ENCODE measurements at places on chromosomes 12 and 14.
A peak's percentile ranks its signal among the peaks of the same experiment; 100 is the strongest.

DNA sequence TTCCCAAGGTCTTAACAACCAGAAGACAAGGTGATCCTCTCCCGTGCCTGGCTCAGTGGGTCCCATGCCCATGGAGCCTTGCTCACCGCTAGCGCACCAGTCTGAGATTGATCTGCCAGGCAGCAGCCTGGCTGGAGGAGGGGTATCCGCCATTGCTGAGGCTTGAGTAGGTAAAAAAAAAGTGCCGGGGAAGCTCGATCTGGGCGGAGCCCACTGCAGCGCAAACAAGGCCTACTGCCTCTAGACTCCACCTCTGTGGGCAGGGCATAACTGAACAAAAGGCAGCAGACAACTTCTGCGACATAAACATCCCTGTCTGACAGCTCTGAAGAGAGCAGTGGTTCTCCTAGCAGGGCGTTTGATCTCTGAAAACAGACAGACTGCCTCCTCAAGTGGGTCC is 104.0 kb downstream of the C14orf39 start:
- DNase-seq = no peak

DNA sequence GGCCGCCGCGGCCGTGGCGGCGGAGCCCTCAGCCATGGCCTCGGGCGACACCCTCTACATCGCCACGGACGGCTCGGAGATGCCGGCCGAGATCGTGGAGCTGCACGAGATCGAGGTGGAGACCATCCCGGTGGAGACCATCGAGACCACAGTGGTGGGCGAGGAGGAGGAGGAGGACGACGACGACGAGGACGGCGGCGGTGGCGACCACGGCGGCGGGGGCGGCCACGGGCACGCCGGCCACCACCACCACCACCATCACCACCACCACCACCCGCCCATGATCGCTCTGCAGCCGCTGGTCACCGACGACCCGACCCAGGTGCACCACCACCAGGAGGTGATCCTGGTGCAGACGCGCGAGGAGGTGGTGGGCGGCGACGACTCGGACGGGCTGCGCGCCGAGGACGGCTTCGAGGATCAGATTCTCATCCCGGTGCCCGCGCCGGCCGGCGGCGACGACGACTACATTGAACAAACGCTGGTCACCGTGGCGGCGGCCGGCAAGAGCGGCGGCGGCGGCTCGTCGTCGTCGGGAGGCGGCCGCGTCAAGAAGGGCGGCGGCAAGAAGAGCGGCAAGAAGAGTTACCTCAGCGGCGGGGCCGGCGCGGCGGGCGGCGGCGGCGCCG is 381 bp downstream of the YY1 start:
- peak; percentile 13 for DNase-seq

DNA sequence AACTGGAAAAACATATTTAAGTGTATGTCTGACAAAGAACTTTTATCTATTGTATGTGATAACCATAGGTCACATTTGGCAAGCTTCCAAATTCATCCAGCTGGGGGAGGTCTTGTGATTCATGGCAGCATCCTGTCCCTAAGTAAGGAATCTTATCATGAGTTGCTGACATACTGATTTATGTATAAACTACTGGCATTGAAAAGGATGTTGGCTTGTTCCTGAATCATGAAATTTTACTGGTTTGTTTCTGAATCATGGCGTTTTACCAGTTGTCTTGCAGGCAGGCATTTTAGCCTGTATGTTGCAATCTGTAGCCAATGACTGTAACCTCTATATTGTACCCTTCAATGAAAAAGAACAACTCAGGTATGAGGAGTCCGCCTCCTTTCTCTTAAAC is 244.8 kb downstream of the IPO8 start:
- DNase-seq = no peak

DNA sequence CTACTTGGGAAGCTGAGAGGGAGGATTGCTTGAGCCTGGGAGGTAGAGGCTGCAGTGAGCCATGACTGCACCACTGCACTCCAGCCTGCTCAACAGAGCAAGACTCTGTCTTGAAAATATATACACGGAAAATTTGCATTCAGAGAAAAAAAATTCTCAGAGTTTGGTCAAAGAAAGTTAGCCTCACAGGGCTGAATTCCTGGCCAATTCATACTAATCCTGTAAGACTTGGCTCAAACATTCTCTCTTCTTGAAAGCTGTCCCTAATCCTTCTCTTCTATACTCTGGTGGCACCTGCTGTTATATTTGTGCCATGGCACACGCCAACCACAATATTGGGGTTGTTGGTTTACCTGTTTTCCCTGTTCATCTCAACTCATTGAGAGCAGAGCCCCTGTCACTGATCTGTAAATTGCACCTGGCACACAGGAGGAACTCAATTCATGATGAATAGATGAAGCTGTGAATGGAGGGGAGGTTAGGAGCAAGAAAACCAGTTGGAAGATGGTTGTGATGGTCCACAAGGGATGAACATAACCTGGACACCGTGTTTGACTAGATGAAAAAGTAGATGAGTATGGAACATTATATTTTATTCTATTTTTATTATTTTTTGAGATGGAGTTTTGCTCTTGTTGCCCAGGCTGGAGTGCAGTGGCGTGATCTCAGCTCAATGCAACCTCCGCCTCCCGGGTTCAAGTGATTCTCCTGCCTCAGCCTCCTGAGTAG is 36.8 kb upstream of the SPTSSA start:
- no peak for DNase-seq

GRCh38 chr12:87671757-87672156 is 357.4 kb downstream of the C12orf50 start:
- no peak for DNase-seq

DNA sequence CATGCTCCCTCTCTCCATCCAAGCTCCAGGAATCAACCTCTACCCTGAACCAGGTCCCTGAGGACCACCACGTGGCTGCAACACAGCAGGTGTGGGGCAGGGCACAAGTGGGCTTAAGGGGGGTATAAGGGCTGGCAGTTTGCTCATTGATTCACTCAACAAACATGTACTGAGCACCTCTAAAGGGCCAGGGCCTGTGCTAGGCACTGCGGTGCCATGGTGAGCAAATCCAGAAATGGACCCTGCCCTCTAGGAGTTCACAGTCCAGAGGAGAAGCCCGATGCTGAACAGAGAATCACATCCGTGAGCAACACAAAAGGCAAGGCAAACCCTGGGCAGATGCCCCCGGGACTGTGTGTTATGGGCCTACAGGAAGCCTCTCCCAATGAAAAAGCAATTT is 6.5 kb upstream of the AQP2 start:
- no peak for DNase-seq

DNA sequence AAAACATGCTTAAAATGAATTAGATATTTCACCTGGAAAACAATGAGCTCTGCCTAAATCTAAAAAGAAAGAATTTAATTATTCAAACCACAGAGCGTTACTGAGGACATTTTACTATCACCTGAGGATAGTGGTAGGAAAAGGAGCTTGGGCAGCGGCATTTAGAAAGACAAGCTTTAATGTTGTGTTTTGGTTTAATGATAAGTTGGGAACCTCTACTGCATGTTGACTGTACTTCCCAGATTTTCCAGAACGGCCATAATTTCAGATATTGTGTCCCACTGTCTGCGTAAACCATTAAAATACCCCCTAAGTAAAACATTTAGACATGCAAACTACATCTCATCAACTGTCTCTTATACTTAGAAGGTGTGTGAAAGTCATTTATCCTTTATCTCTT is 55.4 kb downstream of the CPM start:
- no peak for DNase-seq
